ENCODE measurements at places on chromosomes 11 and 22. TPM values are rescaled to one million over a fixed set of nuclear protein-coding genes. Genes with fewer than 3 reads are reported as not detected.

The KRTAP5-11 gene
- total RNA-seq: not detected

The REXO2 gene
- 132 TPM for total RNA-seq

The NAALAD2 gene
- 2.8 TPM for total RNA-seq

The MN1 gene
- 52.8 TPM for total RNA-seq

The NLRP14 gene
- total RNA-seq: not detected

The C11orf16 gene
- total RNA-seq: not detected

The MRGPRF gene
- total RNA-seq: 88.9 TPM

All from gastroesophageal sphincter (tissue), 4 donors.